ENCODE measurements at places on chromosomes 4 and X.

DNA sequence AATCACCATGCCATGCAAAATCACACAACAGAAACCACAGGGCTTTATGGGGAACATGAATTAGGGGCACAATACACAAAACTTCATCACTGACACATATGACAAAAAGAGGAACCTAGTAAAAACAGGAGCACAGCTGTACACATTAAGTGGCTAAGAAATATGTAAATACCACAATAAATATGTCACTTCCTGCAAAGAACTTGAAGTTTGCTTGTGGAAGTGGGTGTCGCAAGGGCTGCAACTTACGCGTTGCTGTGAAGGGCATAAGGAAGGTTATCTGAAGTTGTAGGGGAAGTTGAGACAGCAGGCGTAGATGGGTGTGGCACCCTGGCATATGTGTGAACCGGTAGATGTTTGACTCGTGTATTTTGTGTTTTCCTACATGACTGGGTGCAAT lies 42.4 kb downstream of the CLCN4 start:
- DNase-seq, result no peak

GRCh38 chr4:149031399-149031798 lies 589.2 kb upstream of the NR3C2 start:
- DNase-seq, result no peak

GRCh38 chr4:73911746-73912145 lies 42.6 kb downstream of the CXCL1 start:
- no peak for DNase-seq

GRCh38 chr4:186740822-186741221 lies 17.2 kb upstream of the FAT1 start:
- no peak for DNase-seq

DNA sequence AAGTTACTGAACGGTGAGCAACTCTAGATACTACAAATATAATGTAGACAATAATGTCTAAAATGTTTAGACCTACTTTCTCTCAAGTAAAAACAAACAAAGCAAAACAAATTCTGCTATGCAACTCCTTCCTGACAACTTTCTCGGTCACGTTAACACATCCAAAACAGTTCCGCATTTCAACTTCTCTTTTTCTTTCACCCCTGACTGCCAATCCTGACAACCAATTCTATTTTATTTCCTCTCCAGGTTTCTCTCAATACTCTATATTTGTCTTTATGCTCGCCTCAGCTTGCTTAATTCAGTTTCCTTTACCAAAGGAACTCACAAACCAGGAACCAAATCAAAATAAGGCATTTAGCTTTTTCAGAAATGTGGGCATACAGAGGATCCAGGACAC lies 513.0 kb downstream of the FSTL5 start:
- no peak for DNase-seq

- no peak for DNase-seq
These were observed 113.7 kb downstream of the SHROOM3 start for GRCh38 chr4:76548704-76549103.

DNA sequence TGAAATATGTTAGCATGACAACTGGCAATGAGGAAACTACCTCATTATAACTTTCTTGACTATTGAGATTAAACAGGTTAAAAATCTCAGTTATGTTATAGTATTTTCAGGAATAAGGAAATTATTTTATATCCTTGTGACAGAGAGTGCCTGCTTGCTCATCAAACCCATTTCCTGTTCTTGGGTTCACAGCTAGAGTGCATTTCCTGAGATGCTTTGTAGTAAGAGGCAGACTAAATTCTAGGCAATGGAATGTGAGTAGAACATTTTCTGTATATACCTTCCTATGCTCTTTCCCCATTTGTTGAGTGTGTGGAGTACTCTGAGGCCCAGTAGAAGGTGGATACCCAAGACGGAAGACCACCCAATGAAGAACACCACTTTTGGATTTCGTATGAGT lies 96.9 kb upstream of the CASK start:
- no peak for DNase-seq

GRCh38 chrX:19121898-19122640 lies at the start of gene ADGRG2:
Gene ADGRG2 (minus strand): TSS chrX:19122468. CDS start chrX:19068834, 53,634 bp downstream.
- no peak for DNase-seq

GRCh38 chrX:134388161-134389109 lies 71.5 kb upstream of the HPRT1 start:
- DNase-seq, result no peak

- DNase-seq, result no peak
These were observed 600 bp upstream of the HEPH start for GRCh38 chrX:66163447-66163846.

- DNase-seq, result no peak
These were observed 61.8 kb downstream of the CLNK start for GRCh38 chr4:10622728-10623127.

DNA sequence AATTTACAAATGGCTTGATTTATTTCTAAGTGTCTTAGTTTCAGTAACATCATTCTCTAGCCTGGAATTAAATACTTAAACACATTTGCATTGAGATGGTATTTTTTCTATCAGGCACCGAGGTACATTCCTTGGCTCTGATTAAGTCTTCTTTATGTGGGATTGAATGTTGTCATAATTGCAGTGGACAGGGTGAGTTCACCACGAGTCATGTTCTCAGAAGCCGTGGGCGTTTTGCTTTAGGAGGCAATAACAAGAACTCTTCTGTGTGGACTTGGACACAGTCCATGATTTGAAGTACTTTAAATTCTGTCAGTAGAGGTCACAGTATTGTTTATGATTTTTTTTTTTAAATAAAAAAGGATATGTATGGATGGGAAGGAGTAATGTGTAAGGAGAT lies 57.1 kb upstream of the EFHC2 start:
- DNase-seq, result no peak

DNA sequence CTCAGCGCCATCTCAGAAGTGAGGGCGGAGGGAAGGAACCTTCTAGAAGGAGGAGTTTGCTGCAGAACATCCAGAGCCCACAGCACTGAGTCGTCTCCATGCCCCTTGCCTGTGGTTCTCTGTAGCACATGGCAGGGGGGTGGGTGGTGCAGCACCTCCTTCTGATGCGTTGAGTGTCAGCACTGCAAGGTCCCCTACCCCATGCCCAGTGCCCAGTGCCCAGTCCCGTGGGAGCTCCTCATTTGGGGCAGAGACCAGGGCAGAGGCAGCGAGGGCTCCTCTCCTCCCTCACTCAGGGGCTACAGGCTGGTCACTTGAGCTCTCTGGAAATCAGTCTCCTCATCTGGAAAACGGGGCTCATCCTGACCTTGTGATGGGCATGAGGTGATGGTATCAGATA lies 78.1 kb downstream of the HTRA3 start:
- DNase-seq, result no peak

GRCh38 chr4:152206646-152207377 lies 329.1 kb downstream of the FBXW7 start:
- no peak for DNase-seq

DNA sequence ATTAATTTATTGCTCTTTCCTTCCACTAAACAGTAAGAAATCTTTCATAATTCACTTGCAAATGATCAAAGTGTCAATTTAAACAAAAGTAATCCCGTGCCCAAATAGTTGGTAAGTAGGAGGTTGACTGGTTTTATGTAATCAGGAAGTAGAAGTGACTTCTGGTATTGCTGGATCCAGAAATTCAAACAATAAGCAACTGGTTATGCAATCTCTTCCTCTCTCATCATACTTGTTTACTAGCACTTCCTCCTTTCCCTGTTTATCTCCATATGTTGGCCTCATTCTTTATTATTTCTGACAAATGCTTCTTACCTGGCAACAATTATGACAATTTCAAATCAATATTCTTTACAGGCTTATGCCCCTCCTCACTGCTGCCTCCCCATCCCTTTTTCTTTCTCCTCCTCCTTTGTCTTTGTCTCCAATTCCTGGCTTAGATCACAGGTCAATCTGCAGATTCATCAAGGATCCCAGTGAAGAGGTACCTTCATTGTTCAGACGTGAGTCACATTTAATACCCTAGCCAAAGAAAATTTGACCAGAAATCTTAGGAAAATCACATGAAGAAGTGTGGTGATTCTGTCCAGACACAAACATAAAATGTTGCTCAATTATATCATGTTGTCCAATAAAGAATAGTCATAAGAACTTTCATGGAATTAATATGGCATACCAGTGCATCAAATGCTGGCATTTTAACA lies 323.2 kb upstream of the PCDH7 start:
- DNase-seq, result no peak

DNA sequence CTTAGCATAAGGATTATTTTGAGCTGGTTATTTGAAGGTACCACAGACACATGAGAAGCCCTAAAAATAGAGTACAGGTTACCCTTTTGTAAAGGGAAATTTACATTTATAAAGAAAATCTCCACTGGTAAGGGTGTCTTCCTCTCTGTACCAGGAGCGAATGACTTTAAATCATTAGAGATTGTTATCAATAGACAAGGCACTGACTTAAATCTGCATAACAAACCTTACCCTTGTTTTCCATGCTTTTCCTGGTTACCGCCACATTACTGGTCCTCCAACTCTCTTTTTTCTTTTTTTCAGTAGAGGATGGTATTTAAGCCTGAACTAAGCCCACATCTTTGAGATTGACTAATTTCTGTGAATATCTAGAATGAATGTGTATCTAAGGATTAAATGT lies 129.8 kb downstream of the SLC7A11 start:
- no peak for DNase-seq

- no peak for DNase-seq
These were observed 1.4 kb downstream of the ELOVL6 start for GRCh38 chr4:110196871-110197528.

- no peak for DNase-seq
These were observed 2.1 kb upstream of the PRSS12 start for GRCh38 chr4:118354913-118355312.

GRCh38 chr4:76546759-76547742 lies 112.0 kb downstream of the SHROOM3 start:
- DNase-seq, result no peak

DNA sequence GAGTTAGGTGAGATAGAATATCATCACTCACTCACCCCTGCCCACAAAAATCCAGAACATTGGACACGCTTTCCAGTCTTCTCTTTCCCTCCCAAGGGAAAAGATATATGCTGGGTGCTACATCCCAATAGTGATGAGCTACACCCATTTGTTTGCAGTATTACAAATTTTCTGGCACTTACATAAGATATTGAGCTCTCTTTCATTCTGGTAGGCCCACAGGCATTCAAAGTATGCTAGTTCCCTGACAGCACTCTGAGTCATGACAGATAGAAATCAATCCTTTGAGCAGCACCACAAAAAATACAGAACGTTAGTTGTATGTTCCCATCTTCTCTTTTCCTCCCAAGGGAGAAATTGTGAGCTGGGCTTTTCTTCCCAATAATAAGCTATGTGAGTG lies 477.6 kb upstream of the GRID2 start:
- no peak for DNase-seq

DNA sequence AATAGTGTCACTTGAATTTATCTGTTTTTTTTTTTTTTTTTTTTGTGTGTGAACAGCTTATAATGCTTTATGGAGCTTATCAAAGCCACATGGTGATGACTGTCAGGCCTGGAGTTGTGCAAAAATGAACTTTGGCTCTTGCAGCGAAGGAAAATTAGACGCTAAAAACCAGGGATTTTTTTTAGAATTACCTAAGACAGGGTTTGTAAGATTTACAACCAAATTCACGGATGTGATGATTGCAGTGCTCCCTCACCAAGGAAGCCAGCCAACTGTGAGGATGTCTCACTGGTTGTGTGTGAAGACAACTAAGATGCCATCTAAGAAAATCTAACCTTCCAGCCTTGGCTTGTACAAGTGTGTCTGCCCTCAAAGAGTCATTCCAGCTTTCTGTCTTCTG lies 127.1 kb upstream of the SLC4A4 start:
- no peak for DNase-seq

DNA sequence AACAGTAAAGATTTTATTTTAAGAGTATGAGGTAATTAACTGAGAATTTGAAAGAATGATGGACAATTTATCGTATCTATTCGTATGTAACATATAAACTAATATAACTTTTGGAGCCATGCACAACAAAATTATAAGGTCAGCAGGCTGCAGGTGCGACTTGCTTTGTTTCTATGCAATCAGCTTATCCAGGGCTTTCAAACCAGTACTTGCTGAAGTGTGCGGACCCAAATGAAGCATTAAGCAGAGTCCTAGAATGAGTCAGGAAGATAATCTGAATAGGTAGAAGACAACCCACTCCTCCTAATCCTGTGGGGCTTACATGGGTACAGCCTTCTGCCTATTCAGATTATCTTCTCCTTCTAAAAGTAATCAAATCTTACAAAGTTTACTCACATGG lies 2.1 kb downstream of the NSD2 start:
- no peak for DNase-seq

- DNase-seq, result peak; percentile 0
These were observed 206.3 kb downstream of the SLC7A11 start for GRCh38 chr4:138035781-138036258.

DNA sequence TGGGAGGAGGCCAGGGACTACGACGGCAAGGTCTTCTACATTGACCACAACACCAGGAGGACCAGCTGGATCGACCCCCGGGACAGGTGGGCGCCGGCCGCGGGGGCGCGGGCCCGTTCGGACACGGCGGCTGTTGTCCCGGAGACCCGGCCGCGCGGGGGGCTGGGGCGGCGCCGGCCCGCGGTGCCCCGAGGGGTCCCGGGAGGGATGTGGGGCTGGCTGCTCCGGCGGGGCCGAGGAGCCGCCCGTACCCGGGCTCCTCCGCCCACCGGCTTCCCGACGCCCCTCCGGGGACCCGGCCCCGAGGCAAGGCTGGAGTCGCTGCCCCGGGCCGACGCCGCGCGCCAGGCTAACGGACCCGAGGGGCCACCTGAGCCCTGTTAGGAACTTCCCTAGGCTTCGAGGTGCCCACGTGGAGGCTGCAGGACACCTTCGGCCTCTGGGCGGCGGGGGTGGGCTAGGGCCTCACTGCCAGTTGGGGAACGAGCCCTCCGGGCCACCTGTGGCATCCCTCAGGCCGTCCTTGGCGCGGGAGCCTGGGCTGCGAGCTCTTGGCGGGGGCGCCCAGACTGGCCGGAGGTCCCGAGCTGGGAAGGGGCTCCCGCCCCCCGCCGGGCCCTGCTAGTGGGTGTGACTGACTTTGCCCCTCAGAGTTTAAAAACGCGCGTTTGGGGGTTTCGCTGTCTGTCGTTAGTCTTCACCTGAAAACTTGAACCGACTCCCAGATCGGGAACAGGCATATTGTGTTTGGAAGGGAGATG lies 660 bp downstream of the WWC2 start:
- no peak for DNase-seq

DNA sequence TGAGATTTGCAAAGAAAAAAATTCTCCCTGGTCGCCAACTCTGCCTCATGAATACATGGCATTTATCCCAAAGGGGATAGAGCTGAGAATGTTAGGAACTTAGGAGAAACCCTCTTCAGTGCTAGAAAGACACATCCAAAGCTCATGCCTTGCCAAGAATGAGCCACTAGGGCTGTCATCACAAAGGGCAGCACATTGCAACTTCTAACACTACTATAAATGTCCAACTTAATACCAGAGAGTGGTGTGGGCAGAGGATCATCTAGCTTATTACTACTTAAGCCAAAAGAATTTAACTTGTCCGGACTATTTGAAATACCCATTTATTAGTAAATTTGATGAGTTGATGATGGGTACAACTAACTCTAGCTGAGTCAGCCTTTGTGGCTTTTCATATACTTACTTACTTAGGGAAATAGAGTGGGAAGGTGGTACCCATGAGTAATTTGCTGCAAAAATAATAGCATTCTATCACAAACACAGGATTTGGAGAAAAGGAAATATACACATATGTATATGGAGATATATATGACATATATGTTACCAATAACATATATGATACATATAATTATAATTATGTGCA lies 66.3 kb upstream of the GAB1 start:
- DNase-seq, result no peak
